Activated CD4-positive, alpha-beta T cell treated with anti-CD3 and anti-CD28 coated beads, Interleukin-2, amount 10 ng/mL, durations not matched to agents 7 days and 5 days (primary cell): ENCODE measurements at places on chromosomes 6 and 20. TPM values are rescaled to one million over a fixed set of nuclear protein-coding genes. Genes with fewer than 3 reads are reported as not detected.

The SNAI1 gene
- 0.15 TPM for total RNA-seq

- DNase-seq: no peak
- H3K4me1 ChIP-seq: no peaks in the 10 kb centered on the region
- H3K36me3 ChIP-seq: no peaks in the 10 kb centered on the region
- H3K27me3 ChIP-seq: peaks cover 9% of the 10 kb centered on the region
- no peak overlapping the region for H3K27ac ChIP-seq
Observed at GRCh38 chr20:57301026-57301425, 28.6 kb upstream of the SPO11 start.

The NKX2-4 gene
- total RNA-seq: not detected

The SIRPB1 gene
- 4.5 TPM for total RNA-seq

DNA sequence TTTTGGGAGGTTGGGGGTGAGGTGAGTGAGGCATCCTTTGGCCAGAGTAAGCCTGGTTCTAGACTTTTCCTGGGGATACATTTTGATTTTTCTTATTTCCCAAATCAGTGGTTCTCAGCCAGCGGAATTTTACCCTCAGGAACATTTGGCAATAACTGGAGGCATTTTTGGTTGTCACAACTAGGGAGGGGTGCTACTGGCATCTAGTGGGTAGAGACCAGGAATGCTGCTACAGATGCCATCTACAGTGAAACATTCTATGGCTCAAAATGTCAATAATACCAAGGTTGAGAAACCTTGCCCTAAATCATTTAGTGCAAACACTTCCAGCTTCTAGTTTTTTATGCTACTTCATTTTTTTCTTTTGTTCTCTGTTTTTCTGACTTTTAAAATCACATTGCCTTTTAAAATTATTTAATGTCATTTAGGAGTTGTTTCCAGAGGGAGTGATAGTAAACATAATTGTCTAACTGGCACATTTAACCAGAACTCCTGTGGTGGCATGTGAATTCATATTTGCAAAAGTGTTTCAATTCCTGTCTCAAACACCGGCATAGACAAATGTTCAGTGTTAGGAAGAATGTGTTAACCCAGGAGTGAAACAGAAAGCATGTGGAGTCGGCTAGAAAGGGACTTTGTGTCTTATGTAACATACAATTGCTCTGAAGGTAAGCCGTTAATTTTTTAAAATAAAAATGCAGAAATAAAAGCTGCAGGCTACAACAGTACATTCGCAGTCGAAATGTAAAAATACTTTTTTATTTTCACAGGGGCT lies 59.0 kb downstream of the QRSL1 start:
- DNase-seq: no peak
- H3K4me3 ChIP-seq: no peak overlapping the region
- H3K27ac ChIP-seq: no peak overlapping the region
- H3K4me1 ChIP-seq: no peaks in the 10 kb centered on the region
- peaks cover 9% of the 10 kb centered on the region for H3K27me3 ChIP-seq

The CBLN4 gene
- not detected for total RNA-seq

- no peaks in the 10 kb centered on the region for H3K27me3 ChIP-seq
- no peaks in the 10 kb centered on the region for H3K4me1 ChIP-seq
- no peaks in the 10 kb centered on the region for H3K36me3 ChIP-seq
- H3K27ac ChIP-seq: no peak overlapping the region
- no peak overlapping the region for H3K4me3 ChIP-seq
- no peak for DNase-seq
Observed at GRCh38 chr6:65803186-65803585, 96.2 kb upstream of the EYS start.

DNA sequence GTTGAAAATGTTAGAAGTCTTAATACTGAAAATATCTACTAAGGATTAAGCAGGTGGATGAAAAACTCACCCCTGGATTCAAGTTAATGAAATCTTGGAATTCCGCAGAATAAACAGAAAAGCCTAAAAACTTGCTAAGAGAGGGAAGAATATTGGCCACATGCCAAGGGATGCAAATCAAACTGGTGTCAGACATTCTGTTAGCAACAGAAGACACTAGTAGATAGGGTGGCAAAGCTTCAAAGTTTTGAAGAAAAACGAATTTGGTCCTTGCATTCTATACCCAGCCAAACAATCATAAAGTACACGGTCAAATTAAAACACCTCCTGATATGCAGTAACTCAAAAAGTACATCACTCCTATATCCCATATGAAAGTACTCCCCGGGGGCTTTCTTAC lies 77.1 kb upstream of the ADTRP start:
- no peaks in the 10 kb centered on the region for H3K27me3 ChIP-seq
- no peaks in the 10 kb centered on the region for H3K36me3 ChIP-seq
- no peaks in the 10 kb centered on the region for H3K4me1 ChIP-seq
- H3K27ac ChIP-seq: no peak overlapping the region
- DNase-seq: no peak

DNA sequence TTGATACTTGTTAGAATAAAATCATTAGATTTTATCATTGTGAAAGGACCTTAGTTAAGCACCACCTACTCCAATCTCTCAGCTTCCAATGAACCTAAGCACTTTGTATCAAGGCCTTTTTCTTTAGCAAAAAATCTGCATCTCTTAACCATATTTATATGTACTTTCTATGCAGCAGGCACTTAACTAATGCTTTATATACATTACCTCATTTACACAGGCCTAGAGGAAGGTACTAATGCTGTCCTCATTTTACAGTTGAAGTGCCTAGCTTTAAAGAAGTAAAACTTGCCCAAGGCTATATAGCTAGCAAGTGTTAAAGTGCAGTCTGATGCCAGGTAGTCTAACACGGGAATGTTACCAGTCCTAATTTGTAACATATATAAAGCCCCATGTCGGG lies 14.0 kb downstream of the MAP3K7 start:
- no peak overlapping the region for H3K4me3 ChIP-seq
- H3K27ac ChIP-seq: no peak overlapping the region
- no peaks in the 10 kb centered on the region for H3K27me3 ChIP-seq
- DNase-seq: no peak
- peaks cover 5% of the 10 kb centered on the region for H3K4me1 ChIP-seq
